ENCODE measurements at places on chromosomes 16 and 17.

DNA sequence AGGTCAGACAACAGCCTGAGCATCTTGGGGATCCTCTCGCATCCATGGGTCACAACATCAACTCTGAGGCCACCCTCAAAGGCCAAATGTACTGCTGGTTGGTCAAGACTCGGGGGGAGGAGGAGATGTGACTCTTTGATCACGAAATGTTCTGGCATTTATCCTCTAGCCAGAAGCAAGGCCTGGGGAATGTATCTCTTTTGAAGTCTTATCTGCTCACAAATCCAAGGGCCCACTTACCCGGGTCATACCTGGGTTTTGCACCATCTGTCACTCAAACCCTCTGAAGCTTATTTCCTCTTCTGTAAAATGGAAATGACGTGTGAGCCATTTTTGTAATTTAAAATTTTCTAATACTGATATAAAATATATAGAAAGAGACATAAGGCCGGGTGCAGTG lies 13.2 kb downstream of the CA7 start:
- DNase-seq = no peak

DNA sequence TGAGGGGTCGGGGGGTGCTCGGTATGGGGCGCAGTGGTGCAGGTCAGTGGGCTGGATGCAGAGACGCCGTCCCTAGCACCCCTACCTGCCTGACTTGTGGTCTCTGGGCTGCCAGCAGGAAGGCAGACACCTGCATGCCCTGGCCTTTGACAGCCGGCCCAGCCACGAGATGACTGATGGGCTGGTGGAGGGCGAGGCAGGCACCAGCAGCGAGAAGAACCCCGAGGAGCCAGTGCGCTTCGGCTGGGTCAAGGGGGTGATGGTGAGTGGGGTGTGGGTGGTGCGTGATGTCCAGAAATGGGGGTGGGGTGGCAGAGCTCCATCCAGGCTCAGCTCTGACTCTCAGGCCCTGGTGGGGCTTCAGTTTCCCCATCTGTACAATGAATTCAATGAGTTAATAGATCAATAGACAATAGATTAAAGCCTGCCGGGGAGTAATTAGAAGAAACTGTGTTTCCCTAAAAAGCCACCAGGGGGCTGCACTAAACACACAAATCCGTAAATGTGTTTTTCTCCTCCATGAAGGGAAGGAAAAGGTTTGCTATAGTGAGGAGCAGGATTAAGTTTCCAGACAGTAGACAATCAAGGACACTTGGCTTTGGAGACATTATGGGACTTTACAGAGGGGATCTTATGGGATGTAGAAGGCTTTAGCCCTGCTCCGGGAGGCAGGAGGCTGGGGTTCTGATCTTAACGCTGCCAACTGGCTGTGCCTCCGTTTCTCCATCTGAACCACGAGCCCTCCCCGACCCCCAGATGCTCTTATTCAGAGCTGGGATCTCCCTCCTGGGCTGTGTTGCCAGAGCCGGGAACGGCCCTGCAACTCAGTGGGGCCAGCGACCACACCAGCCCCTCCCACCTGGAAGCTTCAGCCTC lies 2.2 kb downstream of the SLC12A3 start:
- peak; percentile 51 for DNase-seq

- DNase-seq = peak; percentile 50
Observed at GRCh38 chr17:76276461-76277299, 11.5 kb downstream of the UBALD2 start.

DNA sequence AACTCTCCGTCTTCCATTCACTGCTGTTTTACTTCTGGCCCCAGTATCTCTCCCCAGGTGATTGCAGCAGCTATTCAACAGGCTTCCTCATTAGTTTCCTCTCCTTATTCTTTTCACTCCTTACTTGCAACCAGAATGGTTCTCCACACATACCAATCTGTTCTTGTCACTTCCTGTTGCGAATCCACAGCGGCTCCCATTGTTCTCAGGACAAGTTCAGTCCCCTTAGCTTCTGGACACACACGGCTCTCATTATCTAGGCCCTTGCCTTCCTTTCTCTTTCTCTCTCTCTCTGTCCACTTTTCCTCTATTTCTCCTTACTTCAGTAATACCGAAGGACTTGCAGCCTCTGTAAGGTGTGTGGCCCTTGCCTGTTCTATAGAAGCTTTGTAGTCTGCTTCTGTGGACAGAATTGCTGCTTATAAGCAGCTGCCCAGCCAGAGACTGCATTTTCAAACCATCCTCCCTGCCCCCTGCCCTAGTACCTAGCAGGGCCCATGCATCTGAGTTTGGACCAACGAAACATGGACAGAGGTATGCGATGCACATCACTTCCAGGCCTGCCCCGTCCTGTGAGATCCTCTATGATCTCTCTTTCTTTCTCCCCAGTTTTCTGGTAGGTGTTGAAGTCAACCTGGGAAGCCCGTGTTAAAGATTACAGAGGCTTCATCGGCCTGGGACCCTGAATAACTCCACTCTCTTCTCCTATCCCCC lies 45.7 kb downstream of the VAT1L start:
- DNase-seq = no peak

GRCh38 chr17:73379826-73380225 lies 68.0 kb upstream of the CDC42EP4 start:
- no peak for DNase-seq

DNA sequence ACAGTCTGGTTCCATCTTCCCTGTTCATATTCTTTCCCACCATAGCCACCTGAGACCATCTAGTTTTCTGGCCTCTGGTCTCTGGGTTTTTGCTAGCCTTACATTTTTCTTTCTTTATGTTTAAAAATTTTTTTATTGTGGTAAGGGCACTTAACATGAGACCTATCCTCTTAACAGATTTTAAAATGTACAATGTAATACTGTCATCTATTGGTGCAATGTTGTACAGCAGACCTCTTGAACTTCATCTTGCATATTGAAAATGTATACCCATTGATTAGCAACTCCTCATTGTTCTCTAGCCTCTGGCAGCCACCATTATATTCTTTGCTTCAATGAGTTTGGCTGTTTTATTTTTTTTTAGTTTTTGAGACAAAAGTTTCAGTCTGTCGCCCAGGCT lies 39.2 kb downstream of the ITGAM start:
- no peak for DNase-seq

- DNase-seq = no peak
Observed at GRCh38 chr17:50863221-50863843, 2.8 kb downstream of the TOB1 start.

DNA sequence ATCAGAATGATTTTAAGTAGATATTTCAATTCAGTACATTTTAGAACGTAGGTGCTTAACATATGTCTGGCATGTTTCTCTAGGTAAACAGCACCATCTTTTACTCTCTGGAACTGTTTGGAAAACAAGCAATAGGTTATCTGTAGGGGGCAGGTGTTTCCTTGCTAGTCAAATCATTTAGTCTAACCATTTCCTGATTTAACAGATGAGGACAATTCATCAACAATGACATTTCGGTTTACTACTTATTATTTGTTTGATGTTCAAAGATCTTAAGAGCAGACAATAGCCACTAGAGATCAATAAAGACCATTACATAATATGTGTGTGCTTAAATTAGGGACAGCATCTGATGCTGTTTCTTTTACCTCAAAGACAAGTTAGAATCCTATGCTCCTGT lies 173.1 kb downstream of the CEP112 start:
- no peak for DNase-seq

GRCh38 chr16:15450624-15451023 lies 16.2 kb downstream of the BMERB1 start:
- no peak for DNase-seq

DNA sequence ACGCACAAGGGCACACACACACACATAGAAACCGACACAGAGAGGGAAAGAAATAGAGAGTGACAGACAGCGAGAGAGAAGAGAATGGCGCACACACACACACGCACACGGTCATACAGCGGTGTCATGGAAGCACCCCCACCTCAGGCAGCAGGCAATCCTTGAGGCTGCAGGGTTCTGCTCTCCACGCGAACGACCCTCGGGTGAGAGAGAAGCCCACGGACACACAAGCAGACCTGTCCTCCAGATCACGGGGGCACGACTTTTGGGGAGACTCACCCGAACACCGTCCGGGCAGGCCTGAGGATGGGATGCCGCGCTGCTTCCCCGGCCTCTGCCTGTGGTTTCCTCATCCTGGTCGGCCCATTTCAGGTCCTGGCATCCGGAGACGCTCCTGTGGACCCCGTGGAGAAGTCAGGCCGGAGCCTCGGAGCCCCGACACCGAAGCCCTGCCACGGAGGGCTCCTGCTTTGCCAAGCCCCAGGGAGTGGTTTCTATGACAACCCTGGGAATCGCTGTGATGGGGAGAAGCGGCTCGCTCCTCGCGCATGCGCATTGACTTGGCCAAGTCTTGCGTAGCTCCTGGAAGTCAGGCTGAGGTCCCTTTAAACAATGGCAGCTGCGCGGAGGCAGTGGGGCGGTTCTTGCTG lies 118.2 kb upstream of the KCNJ18 start:
- DNase-seq = peak; percentile 64

GRCh38 chr17:77471984-77472461 lies 331.3 kb downstream of the SEC14L1 start:
- DNase-seq = peak; percentile 61

DNA sequence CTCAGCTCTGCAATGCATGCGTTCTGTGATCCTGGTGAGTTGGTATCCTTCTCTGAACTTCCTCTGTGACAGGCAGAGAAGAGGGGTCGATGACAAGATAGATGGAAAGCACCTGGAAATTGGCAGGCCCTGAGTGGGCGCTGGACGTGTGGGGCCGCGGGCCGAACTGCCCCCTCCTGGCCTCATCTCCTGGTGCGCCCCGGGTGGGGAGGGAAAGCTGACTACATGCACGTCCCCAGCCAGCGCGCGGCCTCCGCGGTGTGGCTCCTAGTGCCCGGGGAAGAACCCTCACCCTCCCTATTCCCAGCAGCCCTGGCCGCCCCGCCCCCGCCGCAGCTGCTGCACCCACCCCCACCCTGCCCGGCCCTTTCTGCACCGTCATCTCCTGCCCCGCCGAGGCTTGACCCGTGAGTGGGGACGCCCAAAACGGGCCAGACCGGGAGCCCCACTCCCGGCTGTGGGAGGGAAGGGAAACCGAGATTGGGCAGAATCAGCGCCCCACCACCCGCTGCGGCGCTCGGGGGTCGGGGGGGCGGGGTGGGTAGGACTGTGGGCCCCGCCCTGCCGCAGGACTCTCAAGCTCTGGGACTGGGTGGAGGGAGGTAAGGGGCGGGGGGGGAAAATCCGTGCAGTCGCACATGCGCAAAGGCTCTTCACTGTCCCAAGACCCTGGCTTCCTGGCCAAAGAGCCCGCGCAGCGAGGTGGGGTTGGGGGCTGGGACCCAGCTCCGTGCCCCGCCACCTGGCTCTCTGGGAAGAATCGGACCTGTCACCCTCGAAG lies at the start of gene NOL3:
NOL3 (plus strand) TSS at position 371 of the 781 bp plus-strand sequence.
- peak; percentile 68 for DNase-seq

DNA sequence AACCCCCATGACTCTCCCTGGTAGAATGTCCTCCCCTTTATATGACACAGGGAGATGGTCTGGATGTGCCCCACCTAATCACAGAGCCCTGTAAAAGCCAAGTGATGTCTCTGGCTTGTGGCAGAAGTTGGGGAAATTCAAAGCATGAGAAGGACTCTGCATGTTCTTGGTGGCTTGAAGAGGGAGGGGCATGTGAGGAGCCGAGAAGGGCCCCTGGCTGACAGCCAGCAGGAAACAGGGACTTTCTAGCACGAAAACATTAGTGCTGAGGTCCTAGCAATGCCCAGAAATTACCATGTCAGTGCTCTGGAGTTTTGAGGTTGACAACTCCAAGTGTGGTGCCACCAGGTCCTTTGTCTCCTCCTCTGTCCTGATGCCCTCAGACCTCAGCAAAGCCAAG lies 75.9 kb downstream of the USP22 start:
- DNase-seq = no peak

DNA sequence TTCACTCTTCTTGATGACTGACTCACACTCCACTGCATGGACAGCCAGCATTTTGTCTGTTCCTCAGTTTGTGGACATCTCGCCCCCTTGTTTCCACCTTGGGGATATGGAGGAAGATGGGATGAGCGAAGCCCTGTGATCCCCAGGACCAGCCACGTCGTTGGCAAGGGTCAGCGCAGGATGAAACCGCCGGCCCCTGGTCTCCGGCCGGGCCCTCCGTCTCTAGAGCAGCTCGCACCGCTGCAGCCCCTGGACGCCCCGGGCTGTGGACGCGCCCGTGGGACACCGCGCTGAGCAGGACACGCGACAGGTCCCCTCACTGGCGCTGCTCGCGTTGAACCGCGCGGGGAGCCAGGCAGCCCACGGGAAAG lies 604 bp upstream of the ZC3H18 start:
- no peak for DNase-seq

GRCh38 chr16:79411357-79411756 lies 189.2 kb downstream of the MAF start:
- no peak for DNase-seq

DNA sequence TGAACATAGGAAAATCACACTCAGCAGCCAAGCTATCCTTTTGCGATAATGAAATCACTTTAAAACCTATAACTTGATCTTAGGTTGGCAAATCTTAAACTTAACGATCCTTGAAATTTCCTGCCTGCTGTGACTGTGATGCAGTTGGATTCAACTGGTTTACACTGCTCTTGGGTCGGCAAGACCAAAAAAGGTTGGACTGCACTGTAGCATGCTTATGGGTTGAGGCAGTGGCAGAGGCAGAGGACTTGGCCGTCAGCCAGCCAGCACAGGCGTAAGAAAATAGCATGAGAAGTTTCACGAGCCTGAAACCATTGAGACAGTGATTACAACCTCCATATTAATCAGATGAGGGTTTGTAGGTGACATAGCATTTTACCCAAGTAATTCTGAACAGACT lies 21.4 kb downstream of the WSB1 start:
- peak; percentile 85 for DNase-seq

GRCh38 chr17:40975516-40975915 lies 8.6 kb downstream of the KRT40 start:
- DNase-seq = no peak

DNA sequence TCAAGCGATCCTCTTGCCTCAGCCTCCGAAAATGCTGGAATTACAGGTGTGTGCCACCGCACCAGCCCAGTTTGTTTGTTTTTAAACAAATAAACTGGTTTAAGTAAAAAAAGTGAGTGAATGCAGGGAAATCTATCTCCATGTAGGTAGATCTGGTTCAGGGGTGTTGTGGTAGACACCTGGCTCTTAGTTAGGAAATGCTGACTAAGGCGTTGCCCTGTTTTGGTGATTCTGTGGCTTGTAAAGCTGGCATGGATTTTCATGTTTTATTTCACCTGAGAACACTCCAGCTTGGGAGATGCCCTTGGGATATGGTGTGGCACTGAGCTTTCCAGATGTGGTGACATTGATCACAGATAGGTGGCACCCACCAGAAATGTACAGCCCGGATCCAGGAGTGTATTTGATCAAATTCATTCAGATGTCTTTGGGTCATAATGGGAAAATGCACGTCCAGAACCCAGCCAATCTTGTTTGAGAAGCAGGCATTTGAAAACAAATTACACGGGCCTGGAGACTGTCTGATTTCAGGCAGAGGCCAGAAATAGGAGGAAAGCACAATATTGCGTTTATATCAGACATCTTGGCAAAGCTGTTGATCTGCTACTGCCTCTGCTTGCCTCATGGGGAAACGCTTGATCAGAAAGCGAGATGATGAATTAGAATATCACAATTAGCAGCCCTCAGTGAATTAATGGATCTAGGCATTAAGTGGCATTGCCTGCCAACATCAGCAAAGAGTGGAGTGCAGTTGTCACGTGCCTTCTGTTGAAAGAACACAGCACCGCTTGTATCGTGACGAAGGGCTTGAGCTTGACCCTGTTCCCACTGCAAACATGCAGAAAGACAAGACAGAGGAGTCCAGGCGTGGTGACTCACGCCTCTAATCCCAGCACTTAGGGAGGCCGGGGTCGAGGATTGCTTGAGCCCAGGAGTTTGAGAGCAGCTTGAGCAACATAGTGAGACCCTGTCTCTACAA lies 7.3 kb upstream of the IL34 start:
- DNase-seq = no peak

GRCh38 chr16:78570399-78571141 lies 471.1 kb downstream of the WWOX start:
- DNase-seq = no peak

Measured in AG09319 (cell line).